ENCODE measurements at places on chromosomes 5 and 9.

DNA sequence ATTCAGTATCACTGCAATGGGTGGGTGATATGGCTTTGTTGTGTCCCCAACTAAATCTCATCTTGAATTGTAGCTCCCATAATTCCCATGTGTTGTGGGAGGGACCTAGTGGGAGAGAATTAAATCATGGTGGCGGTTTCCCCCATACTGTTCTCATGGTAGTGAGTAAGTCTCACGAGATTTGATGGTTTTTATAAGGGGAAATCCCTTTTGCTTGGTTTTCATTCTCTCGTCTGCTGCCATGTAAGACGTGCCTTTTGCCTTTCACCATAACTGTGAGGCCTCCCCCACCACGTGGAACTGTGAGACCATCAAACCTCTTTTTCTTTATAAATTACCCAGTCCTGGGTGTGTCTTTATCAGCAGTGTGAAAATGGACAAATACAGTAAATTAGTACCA, 9.5 kb upstream of the NANS start:
- H3K27me3 ChIP-seq, result no peaks in the 10 kb centered on the region
- no peak overlapping the region for H3K27ac ChIP-seq
- no peak for DNase-seq
- H3K4me3 ChIP-seq, result no peak overlapping the region
- no peaks in the 10 kb centered on the region for H3K4me1 ChIP-seq
- H3K36me3 ChIP-seq, result no peaks in the 10 kb centered on the region

- H3K27ac ChIP-seq, result no peak overlapping the region
- no peaks in the 10 kb centered on the region for H3K4me1 ChIP-seq
- no peaks in the 10 kb centered on the region for H3K27me3 ChIP-seq
- no peaks in the 10 kb centered on the region for H3K36me3 ChIP-seq
- no peak for DNase-seq
Observed at GRCh38 chr5:99179206-99179605, 250.4 kb upstream of the CHD1 start.

GRCh38 chr5:58454025-58454424, 5.9 kb downstream of the PLK2 start:
- H3K27ac ChIP-seq, result no peak overlapping the region
- H3K4me3 ChIP-seq, result no peak overlapping the region
- no peak for DNase-seq
- H3K36me3 ChIP-seq, result peaks cover 26% of the 10 kb centered on the region
- H3K4me1 ChIP-seq, result no peaks in the 10 kb centered on the region
- H3K27me3 ChIP-seq, result no peaks in the 10 kb centered on the region

GRCh38 chr5:88829775-88830174, 53.2 kb downstream of the MEF2C start:
- no peaks in the 10 kb centered on the region for H3K27me3 ChIP-seq
- DNase-seq, result no peak

All from sigmoid colon (tissue), 7 donors.